ENCODE measurements at places on chromosomes 5 and 9.
A peak's percentile ranks its signal among the peaks of the same experiment; 100 is the strongest.

- DNase-seq = no peak
Measured at GRCh38 chr5:158852622-158853021, 247.1 kb downstream of the EBF1 start.

DNA sequence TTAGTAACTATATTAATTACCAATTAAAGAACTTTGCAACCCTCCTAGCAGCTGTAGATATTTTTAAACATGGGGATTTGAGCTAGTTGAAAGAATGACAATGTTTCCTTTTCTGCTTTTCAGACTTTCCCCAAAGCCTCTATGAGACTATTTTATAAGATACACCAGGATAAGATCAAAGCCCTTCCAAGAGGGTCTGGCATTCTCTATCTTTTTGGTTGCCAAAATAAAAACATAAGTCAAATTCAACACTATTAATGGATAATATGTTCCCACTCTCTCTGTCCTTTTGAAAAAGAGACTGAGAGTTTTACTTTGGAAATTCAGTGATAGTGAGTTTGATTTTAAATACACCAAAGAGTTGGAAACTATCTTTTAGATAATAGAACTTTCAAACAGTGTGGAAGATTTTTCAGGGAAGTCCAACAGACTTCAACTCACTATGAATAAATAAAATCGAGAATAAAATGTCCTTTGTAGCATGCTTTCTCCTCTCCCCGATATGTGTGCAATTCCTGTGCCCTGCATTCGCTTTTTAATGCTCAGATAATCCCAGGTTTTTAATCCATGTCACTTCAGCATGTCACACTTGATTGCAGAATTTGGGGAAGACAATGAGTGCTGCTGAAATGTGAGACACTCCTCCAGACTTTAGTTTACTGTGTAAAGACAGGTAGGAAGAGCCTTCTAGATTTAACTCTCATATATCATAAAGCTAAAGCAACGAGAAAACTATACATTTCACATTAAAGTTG lies 1095.7 kb upstream of the DMAC1 start:
- no peak for DNase-seq

GRCh38 chr5:166712447-166713185 lies 1578.8 kb upstream of the WWC1 start:
- DNase-seq = no peak

DNA sequence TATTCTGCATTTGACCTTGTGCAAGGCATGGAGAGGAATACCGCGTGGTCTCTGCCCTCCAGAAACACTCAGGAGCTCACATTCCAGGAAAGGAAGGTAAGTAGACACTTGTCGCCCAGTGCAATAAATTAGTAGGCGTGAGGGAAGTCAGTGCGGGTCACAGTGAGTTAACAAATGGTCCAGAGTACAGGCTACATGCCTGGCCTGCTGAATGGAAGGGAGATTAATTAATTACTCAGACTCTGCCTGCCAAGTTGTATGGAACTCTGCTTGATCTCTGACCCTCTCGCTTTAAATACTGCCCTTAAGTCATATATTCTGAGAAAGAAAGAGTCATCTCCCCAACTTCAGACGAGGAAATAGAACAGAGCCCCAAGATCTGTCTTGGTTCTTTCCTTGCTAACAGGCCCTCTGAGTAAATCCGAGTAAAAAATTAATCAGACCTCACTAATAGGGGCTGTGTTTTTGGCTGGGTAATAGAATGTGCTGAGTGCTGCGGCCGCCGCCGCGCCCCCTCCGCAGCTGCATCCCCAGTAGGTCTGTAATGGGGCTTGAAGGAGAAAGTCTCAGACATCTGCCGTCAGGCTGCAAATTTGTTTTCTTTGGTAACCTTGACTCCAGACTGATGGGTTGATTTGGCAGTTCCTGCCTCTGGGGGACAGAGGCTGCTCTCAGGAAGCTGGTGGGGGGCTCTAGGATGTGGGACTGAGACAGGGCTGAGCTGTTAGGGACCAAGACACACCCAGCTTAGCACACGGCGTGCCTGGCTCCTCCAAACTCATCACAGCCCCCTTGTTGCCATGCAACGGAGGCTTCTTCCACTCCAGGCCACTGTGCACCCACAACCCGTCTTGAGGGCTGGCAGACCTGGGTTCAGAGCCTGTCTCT lies 144.4 kb downstream of the NSG2 start:
- DNase-seq = no peak

DNA sequence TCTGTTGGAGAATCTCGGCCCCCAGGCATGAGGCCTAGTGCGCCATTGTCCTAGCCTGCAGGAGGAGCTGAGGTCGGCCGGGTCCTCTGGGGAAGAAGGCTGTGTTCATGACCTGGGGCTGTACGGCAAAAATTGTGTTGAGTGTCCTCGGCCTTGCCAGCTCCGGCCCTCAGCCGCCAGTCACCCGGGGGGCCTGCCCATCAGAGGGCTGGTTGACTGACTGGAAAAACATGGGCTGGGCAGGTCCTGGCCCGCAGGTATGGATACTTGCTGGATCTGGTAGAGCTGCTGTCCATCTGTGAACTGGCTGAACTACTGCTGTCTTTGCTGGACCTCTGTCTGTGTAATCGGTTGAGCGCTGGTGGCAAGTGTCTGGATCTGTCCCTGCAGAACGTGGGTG lies 136.7 kb upstream of the GAS1 start:
- DNase-seq = no peak

GRCh38 chr5:121313886-121314285 lies 537.8 kb upstream of the FTMT start:
- DNase-seq = no peak

GRCh38 chr5:111781200-111781599 lies 24.2 kb upstream of the NREP start:
- DNase-seq = peak; percentile 44

- no peak for DNase-seq
Measured at GRCh38 chr5:11619339-11620024, 284.8 kb downstream of the CTNND2 start.

DNA sequence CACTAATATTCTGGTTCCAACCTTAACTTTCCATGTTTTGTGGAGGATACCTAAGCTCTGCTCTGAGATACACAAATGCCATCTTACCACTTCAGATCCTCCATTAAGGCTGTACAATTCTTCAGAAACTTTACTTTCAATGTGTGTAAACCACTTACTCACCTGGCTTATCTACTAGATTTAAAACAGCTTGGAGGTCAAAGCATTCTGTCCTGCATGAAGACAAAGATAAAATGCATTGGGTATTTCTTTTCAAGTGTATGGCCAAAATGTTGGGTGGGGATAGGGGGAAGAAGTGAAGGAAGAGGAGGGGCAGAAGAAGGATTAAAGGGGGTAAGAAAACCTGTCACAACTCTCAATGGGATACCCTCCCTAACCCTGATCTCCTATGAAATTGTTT lies 939 bp downstream of the GOLGA1 start:
- no peak for DNase-seq

- DNase-seq = no peak
Measured at GRCh38 chr5:77946381-77947040, 170.4 kb upstream of the TBCA start.

DNA sequence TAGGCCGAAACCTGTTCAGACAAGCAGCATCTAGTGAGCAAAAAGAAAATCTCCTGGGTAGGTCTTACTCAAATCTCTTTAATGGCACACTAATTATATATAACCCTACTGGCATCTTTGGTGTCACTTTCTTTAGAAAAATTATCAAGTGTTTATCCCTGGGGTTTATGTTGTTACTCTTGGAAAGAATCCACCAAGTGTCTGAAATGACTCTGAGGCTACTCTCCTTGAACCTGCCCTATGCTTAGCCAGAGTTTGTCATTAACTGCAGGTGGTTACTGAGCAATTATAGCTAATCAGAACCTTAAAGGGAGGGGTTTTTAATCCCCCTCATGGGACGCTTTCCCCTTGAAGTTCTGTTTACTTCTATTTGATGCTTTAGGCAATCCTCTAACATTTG lies 381.9 kb downstream of the PLK2 start:
- DNase-seq = no peak

DNA sequence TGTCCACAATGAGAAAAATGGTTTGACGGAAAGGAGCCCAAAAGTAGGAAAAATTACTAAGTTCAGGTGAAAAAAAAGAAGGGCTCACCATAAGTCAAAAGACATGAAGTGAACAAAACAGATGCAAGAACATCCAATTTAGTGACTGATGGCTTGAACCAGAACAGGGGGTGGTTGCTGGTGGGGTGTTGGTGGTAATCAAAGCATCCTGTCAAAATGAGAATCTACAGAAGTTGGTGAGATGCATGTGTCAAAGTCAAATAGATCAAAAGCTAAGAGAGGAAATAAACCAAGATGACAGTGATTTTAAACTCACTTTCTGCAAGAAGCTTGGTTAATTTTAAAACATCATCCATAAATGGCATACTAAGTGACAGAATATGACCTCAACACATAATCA lies 117.4 kb downstream of the MLLT3 start:
- no peak for DNase-seq

DNA sequence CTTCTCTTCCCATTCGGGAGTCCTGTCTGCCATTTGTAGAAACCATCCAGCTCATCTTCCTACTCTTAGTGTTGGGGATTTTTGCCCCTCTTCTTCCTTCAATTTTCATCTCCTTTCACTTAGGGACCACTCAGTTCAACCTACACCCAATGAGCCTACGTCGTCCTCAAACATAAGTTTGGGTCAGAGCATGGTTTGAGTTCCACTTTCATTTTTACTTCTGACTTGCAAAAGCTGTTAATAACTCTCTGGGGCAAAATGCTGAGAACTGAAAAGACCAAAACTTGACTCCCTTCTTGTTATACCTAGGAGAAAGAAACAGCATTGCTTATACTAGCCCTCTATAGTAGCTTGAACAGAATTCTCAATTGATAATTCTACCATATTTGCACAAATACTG lies 381.5 kb upstream of the MPDZ start:
- DNase-seq = no peak

DNA sequence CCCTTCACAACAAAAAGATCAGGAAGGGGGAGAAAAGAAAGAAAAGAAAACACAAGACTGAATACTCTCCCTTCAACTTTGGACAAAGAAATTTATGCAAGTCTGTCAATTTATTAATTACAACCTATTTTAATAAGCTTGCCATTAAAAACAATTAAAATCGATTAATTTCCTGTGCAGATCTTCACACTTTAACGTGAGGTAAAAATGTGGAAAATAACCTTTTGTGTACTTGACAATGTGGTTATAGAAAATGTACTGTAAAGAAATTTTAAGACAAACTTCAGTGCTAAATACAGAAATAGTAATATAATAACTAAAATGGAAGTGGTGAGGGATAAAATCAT lies 2.7 kb upstream of the MLLT3 start:
- DNase-seq = no peak

DNA sequence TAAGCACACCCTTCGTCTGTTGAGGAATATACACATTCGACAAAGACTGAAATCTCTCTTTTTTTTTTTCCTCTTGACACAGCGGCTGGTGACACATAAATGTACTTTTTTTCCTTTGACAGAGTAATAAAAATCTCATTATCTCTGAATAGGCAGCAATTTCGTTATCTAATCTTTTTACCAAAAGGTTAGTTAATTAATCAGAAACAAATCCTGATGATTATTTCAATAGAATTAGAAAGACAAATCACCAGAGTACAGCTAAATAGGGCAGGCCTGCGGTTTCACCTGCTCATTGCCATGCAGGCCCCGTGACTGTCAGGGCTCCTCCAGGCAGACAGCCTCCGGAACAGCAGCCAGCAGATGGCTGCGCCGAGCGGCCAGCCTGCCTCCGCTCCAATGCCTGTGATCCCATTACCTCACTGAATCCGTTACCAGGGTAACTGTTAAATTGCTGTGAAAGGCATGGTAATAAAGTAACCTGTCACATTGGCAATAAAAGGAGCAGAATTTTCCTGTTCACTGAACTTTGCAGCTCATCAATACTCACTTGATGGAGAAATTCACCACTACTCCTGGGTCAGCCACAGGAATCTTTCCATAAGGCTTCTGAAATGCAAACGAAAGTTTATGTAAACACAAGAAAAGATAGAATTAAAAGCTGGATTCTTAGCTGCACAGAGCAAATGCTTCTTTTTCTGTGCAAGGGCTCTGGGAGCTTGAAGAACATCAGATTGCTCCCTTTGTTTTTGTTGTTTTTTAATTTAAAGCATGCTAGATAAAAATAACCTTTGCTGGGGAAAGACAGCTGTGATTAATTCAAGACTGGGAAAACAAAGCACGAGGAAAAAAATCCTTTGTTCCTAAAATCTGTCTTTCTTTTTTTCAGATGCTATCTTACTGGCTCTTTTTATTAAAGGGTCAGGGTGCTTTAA lies 666.4 kb upstream of the ZNF608 start:
- DNase-seq = no peak

DNA sequence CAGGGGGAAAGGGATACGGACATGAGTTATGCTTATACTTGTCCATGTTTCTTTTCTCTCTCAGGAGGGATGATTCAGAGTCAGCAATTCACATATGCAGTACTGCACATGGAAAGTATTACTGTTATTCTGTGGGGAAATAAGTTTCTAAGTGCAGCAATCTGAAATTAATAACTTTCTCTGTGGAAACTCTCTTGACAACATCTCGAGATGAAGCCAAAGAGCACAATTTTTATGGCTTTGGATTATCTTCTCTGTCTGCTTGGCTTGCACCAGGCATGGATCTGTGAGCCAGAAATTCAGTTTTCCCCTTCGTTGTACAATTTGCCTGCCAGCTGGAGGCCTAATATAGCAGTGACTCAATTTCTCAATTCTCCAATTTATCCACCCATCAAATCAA lies 2.5 kb upstream of the NDFIP1 start:
- DNase-seq = no peak

DNA sequence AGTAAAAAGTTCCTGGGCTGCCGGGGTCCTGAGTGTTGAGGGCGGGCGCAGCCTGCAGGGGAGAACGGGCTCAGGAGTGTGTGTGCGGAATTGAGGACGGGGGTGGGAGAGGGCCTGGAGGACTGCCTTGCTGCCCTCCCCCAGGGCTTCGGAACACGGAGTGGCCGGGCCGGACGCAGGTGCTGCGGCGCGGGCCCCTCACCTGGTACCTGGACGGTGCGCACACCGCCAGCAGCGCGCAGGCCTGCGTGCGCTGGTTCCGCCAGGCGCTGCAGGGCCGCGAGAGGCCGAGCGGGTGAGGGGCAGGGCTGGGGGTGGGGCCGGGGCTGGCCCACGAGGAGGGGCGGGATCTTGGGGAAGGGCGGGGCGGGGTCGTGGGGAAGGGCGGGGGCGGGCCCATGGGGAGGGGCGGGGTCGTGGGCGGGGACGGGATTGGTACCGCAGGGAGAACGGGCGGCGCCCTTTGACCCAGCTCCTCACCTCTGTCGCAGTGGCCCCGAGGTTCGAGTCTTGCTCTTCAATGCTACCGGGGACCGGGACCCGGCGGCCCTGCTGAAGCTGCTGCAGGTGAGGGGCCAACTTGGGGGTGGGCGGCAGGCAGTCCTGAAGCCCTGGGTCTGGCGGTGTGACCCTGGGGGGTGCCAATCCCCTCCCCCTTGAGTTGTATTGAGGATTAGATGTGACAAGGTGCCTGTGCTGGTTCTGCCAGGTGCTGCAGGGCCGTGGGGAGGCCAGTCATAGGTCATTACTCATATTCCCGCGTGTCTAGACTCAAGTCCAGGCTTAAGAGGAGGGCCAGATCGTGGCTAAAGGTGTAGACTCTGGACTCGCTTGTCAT lies 7.1 kb downstream of the FPGS start:
- no peak for DNase-seq

- peak; percentile 13 for DNase-seq
Measured at GRCh38 chr5:148290271-148291195, 21.7 kb upstream of the SPINK7 start.

- no peak for DNase-seq
Measured at GRCh38 chr9:125433461-125434011, 171.9 kb downstream of the GAPVD1 start.

- DNase-seq = no peak
Measured at GRCh38 chr5:57513785-57514184, 31.2 kb upstream of the ACTBL2 start.

- no peak for DNase-seq
Measured at GRCh38 chr9:1120500-1121165, 70.5 kb downstream of the DMRT2 start.
